ENCODE measurements at places on chromosomes 1 and 21.

DNA sequence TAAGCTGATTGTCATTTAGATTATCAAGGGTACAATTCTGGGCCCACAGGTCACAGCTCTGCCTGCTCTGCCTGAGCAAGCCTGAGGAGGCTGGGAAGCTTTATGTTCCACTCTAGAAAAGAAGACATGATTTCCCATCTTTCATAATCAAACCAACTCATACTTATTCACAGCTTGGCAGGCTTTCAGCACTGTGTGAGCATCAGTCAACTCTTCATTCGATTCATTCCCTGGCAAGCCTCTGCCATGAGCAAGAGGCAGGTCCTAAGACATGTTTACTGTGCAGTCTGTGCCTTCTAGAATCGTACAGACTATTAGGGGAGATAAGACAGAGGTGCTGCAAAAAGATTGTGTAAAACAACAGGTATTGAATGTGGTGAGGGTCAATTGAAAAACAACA is 24.5 kb upstream of the KIRREL1 start:
- peak; percentile 69 for DNase-seq

DNA sequence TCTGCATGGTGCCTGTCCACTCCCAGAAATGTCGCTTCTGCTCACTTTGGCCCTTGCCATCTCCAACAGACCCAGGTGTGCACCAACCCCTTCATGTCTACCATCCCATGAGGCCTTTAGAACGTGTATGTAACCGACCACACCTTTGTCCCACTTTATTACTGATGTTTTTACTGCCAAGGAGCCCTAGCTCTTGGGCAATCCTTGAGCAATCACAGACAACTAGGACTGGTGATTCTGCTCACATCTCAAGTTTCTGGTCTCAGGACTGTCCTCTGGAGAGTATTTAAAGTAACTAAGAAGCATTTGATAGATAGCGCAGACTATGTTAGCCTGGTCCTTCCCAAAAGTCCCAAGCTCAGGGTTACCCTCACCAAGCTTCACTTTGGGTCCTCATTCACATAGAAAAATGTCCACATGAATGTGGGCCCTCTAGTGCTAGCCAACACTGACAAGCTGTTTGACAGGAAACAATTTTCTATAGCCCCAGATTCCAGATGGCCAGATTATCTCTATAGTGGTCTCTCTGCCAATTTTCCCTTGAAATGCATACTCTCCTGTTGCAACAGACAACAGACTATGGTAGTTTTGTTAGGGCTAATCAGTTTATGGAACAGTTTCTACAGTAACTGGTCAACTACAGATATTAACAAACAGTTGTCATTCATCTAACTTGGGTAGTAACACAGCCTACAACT is 6.9 kb upstream of the TMEM81 start:
- no peak for DNase-seq

- no peak for DNase-seq
These were observed 9.3 kb upstream of the MAST2 start for GRCh38 chr1:45793942-45794604.

DNA sequence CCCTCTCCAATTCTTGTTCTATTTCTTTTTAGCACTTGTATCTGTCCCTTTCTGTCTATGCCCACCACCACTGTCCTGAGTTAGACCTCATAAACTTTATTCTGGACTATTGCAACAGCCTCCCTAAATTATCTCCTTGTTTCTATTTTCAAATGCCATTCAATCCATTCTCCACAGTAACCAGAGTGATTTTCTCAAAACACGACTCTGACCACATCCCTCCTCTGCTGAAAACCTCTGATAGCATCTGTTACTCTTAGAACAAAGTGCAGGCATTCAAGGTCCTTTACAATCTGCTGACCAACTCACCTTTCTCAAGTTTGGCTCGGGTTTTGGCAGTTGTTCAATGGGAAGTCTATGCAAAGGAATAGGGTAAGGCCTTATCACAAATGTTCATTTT is 22.8 kb upstream of the GPX7 start:
- DNase-seq, result no peak

- DNase-seq, result no peak
These were observed 70.7 kb upstream of the PDC start for GRCh38 chr1:186531561-186532165.

- DNase-seq, result no peak
These were observed 118.3 kb downstream of the PTPRU start for GRCh38 chr1:29354511-29355098.

- DNase-seq, result no peak
These were observed 1.9 kb upstream of the TMEM35B start for GRCh38 chr1:34987018-34987417.

DNA sequence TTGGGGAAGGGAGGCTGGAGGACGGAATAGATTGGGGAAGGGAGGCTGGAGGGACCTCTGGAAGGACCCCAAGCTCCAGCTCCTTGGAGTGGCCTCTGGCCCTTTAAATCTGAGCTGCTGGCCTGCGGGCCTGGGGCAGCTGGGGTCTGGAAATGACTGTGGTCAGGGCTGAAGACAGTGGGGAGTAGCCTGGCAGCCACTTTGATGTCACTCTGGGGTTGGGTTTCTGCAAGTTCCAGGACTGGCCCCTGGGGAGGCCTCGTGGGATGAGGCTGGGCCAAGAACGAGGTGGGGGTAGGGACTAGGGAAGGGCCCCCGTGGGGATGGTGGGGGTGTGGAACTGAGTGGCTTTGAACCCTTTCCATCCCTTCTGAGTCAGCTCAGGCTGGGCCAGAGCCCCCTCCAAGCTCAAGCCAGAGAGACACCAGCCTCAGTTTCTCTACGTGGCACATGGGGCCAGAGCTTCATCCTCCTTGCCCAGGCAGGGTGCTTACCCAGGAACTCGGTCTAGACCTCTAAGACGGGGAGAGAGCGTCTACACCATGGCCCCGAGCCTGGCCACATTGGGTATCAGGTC is 59.7 kb downstream of the ALPL start:
- no peak for DNase-seq

GRCh38 chr1:56356376-56356990 is 222.9 kb downstream of the PLPP3 start:
- no peak for DNase-seq

- no peak for DNase-seq
These were observed 1.5 kb downstream of the QSOX1 start for GRCh38 chr1:180156201-180156600.

DNA sequence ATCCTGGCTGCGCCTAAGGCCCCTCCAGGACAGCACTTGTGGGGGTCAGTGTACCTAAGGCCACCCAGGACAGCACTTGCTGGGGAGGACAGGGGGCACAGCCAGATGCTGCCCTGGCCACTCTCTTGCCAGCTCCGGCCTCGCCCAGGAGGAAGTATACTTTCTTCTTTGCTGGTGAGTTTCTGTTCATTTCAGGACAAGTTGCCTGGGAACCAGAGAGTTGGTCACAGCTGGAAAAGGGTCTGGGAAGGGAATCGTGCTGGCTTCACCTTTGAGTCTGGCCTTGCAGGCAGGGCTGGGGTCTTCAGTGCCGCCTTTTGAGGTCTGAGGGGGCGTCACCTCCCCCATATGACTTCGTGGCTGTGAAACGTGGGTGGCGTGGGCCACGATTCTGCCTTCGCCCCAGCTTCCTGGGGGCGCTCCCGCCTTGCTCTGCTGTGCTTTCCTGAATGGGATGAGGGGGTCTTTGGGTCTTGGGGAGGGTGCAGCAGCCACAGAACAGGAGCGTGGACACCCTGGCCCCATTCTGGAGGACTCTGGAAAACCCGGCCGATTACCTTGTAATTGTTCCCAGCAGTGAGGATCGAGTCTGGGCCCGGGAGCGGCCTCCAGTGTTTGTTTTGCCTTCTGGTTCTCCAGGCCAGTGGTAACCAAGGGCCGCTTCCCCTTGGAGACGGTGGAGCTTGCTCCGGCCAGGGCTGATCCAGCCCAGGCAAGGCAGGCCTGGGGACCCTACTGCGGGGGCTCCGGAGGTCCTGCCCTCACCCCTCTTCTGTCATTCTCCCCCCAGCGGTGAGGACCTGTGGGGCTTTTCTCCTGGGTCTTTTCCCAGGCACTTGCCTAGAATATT is 45.9 kb downstream of the SPSB1 start:
- DNase-seq, result no peak

DNA sequence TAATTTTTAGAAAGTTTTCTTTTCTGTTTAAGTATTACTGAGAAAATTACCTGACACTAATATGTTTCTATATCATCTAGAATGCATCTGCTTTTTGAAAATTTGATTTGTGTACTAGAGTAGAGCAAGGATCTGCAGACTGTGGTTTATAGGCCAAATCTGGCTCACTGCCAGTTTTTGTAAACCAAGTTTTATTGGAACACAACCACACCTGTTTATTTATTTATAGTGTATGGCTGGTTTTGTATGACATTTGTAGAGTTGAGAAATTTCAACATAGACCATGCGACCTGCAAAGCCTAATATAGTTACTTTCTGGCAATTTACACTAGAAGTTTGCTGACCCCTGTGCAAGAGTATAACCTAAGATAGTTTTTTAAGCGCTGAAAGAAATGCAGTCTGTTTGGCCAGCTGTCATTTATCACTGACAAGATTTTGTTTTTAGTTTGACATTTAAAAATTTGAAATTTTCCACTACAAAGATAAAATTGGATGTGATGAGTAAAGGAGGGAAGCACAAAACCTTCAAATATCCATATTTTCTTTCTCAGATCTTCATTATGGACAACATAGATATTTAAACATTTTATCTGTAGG is 36.1 kb upstream of the CACYBP start:
- no peak for DNase-seq

- DNase-seq, result no peak
These were observed 142.7 kb upstream of the SERTAD4 start for GRCh38 chr1:210089855-210090254.

DNA sequence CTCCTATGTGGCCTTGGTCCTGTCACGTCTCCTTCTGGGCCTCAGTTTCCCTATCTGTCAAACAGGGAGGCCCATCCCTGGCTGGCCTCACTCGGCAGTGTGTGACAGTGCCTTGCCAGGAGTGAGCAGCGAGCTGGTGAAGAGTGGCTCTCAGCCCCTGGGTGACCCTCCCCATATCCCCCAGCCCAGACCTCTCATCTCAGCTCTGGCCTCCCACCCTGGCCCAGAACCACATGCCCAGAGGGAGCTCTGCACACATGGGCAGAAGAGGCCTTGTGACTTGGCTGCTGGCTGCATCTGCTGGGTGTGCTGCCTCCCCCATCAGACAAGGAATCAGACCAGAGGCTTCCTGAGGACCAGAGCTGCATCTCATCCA is 19.5 kb upstream of the PADI1 start:
- DNase-seq, result no peak

DNA sequence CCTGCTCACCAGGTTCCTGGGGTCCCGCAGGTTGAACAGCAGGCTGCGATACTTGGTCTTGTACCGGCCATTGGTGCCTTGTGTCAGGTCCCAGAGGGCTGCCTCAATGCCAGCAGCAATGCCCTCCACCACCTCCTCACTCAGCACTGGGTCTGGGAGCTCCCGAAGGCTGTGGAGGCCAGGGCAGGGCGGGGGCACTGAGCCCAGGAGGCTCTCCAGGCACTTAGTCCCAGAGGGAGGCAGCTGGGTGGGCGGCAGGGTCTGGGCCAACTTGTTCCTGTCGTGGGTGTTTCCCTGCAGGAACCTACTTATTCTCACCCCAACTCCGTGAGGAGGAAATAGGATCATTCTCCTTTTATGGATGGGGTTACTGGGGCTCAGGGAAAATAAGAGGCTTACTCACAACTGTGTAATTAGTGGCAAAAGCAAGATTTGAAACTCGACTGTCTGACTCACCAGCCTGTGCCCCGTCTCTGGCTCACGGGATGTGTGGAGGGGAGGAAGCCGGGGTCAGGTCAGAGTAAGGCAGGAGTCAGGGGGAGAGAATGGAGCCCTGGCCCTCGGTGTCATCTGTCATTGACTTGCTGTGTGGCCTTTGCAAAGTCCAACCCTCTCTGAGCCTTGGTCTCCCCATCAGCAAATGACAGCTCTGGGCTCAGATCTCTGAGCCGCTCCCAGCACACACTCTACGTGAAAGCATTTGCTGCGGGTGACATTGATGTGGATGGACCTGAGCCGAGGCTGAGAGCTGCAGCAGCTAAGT is 17.2 kb downstream of the SPOCD1 start:
- DNase-seq, result peak; percentile 78

- DNase-seq, result no peak
These were observed 9.2 kb upstream of the TTC4 start for GRCh38 chr1:54706419-54706818.

- DNase-seq, result peak; percentile 90
These were observed 2.2 kb downstream of the ACAP3 start for GRCh38 chr1:1305300-1306069.

- DNase-seq, result no peak
These were observed 135.8 kb upstream of the PBX1 start for GRCh38 chr1:164423136-164423535.

DNA sequence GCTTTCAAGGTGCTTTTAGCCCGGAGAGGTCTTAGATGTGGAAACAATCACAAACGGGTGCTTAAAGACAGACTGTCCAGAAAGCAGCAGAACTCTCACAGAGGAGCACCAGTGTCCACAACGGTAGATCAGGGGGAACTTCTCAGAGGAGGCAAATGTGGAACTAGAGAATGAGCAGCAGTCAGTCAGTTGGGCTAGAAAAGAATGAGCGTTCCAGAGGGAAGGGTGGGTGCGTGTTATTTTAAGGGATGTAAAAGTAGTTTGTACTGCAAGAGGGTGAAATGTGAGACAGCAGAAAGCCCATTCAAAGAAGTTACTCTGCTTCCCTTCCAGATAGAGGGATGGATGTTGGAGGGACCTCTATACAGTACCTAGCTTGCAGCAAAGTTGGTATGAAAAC is 30.9 kb downstream of the RGS5 start:
- no peak for DNase-seq

DNA sequence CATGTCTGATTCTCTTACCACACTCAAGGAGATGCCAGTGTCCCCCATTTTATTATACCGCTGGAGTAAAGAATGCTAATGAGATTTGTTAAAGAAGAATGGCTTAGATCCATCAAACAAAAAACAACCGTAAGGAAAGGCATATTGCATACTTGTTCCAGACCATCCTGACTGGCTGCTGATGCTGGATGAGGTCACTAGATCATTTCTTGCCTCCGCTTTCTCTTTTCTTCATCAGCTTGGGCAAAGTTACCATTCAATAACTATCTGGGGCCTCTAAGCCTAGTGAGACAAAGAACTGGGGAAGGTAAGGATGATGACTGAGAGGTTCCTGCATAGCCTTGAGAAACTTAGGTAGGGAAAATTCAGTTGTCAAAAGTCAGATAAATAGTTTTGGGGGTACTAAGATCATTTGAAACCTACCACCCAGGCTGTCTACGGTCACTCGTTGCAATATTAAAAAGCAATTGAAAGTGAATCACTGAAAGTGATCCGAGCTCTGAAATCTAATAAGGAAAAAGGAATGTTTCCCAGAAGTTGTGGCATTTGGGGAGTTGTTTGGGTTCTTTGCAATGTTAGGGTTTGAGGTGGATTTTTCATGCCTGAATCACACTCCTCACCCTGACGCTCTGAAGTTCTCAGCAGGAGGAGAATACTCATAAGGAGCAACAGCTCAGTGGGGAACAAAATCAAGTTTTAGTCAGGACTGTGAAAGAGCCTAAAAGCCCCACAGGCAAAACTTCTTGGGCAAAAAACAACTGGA is 176.8 kb downstream of the HHIPL2 start:
- DNase-seq, result no peak

DNA sequence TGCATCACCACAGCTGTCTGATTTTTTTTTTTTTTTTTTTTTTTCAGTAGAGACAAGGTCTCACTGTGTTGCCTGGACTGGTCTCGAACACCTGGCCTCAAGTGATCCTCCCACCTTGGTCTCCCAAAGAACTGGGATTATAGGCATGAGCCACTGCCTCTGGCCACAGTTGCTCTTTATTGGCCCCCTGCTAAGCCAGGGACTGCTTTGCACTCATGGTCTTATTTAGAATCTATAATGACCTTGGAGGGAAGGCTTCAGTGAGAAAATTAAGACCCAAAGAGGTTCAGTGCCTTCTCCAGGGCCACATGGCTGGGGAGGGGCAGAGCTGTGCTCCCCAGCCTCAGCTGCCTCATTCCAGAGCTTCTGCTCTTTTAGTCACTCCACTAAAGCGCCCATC is 84.9 kb downstream of the PTPRU start:
- DNase-seq, result no peak
